ENCODE measurements at places on chromosomes 7 and 10. TPM values are rescaled to one million over a fixed set of nuclear protein-coding genes. Genes with fewer than 3 reads are reported as not detected.

Gene PARD3
- 13.1 TPM for polyA plus RNA-seq

Gene DHX32
- 15.6 TPM for polyA plus RNA-seq

Gene OR13A1
- not detected for polyA plus RNA-seq

Gene GNGT1
- polyA plus RNA-seq = not detected

- DNase-seq = no peak
Measured at GRCh38 chr10:19048891-19049290, 290 bp downstream of the MALRD1 start.

- no peak for DNase-seq
Measured at GRCh38 chr7:136878878-136879277, 10.4 kb downstream of the CHRM2 start.

- DNase-seq = no peak
Measured at GRCh38 chr10:113941140-113941539, 86.7 kb downstream of the NHLRC2 start.

- DNase-seq = no peak
Measured at GRCh38 chr7:131124867-131125266, 202.8 kb upstream of the MKLN1 start.

- DNase-seq = peak; percentile 35
Measured at GRCh38 chr7:27101957-27102580, 414 bp downstream of the HOXA2 start.

DNA sequence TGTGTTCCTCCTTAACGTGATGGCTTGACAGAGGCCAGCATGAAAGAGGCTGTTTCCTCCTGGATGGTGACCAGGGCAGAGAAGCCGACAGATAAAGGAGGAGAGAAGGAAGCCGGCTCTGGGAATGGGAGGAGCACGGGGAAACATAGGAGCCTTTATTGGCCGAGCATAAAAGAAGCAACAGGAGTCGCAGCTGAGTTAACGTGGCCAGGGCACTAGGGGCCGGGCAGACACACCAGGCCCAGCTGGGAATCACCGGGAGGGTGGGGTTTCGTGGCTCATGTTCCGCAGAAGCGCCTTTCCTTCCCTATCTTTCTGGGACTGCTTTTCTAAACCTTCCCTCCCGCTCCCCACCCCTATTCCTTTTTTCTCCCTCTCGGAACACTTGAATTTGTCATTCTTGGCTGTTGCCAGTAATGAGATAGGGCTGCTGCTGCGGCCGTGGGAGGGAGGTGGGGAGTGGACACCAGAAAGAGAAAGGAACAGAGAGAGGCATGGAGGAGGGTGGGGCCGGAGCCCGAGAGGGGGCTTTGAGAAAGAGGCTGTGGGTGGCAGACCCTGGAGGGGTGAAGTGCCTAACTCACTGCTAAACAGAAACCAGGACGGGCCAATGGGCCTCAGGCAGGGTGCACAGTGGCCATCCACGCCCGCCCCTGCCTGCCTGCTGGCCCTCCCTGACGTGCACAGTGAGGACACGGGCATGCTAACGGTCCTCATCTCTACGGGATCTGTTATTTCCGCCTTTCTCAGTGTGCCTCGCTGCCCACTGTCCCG, 65.2 kb downstream of the COL13A1 start:
- peak; percentile 84 for DNase-seq

DNA sequence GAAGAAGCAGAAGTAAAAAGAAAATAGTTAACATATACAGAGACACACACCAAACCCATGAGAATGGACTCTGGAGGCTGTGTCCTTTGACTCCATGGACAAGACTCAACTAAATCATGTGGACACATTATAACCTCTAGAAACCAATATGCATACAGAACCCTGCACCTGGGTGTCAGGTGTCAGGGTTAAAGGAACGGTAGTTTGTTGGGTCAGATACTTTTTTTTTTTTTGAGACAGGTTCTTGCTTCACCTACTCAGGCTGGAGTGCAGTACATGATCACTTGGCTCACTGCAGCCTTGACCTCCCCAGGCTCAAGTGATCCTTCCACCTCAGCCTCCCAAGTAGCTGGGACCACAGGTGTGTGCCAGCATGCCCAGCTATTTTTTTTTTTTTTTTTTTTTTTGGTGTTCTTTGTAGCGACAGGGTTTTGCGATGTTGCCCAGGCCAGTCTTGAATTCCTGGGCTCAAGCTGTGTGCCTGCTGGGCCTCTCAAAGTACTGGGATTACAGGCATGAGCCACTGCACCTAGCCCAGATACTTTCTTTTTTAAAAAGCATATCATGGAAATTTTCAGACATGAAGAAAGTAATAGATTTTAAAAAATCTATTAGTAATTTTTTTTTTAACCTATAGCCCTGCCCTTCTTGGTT, 31.3 kb downstream of the GALNT11 start:
- DNase-seq = no peak
